Non-pigmented ciliary epithelial cell (primary cell): ENCODE measurements at places on chromosomes 5 and 9.
A peak's percentile ranks its signal among the peaks of the same experiment; 100 is the strongest.

DNA sequence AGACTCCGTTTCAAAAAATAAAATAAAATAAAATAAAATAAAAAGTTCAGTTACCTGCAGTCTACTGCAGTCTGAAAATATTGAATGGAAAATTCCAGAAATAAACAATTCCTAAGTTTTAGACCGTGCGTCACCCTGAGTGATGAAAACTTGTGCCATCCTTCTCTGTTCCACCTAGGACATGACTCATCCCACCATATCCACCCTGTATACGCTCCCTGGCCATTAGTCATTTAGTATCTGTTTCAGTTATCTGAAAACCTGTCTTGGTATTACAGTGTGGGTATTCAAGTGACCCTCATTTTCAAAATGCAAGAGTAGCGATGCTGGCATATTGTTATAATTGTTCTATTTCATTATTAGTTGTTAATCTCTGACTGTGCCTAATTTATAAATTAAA is 51.8 kb upstream of the TEX48 start:
- peak; percentile 50 for DNase-seq

DNA sequence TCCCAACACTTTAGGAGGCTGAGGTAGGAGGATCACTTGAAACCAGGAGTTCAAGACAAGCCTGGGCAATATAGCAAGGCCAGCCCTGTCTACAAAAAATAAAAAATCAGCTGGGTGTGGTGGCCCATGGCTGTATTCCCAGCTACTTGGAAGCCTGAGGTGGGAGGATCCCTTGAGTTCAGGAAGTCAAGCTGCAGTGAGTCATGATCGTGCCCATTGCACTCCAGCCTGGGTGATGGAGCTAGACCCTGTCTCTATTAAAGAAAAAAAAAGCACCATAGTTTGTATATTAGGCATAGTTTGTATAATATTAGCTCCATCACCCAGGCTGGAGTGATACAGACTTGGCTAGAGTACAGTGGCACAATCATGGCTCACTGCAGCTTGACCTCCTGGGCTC is 9.6 kb upstream of the NME5 start:
- DNase-seq, result no peak

DNA sequence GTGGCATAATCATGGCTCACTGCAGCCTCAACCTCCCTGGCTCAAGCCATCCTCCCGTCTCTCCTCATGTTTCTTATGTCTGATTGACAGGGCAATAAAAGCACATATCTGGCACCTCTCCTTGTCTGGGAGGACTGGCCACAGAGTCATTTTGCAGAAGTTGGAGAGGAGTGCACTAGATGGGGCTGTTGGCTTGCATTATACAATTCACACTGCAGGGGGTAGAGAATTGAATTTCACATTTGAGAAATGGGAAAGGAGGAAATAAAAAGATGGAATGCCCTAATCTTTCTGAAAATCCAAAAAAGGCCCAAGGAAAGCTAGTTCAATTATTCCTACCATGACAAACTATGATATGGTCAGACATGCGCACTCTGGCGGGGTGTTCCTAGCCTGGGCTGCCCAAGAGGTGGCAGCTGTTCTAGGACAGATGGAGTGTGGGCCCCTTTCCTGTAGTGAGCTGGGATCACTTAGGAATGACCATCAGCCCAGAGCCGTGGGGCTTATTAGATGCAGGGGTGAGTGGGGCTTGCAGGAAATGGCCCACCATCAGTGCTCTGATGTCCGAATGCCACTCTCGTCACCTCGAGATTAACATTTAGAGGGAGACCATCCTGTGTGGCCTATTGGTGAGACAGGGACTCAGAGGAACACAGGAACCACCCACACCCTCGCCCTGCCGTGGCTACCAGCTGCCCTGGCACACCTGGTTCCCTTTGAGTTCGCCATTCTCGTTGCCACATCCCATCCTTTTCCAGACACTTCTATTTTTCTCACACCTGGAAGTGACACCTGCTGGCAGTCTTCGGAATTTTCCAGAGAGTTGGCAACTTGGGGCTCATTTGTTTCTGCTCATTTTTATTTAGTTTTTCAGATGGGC is 21.8 kb upstream of the ANKRD18A start:
- DNase-seq, result no peak

- no peak for DNase-seq
Observed at GRCh38 chr5:135999406-136000139, 29.2 kb upstream of the TGFBI start.

- DNase-seq, result no peak
Observed at GRCh38 chr5:171801839-171802238, 16.2 kb downstream of the SMIM23 start.

DNA sequence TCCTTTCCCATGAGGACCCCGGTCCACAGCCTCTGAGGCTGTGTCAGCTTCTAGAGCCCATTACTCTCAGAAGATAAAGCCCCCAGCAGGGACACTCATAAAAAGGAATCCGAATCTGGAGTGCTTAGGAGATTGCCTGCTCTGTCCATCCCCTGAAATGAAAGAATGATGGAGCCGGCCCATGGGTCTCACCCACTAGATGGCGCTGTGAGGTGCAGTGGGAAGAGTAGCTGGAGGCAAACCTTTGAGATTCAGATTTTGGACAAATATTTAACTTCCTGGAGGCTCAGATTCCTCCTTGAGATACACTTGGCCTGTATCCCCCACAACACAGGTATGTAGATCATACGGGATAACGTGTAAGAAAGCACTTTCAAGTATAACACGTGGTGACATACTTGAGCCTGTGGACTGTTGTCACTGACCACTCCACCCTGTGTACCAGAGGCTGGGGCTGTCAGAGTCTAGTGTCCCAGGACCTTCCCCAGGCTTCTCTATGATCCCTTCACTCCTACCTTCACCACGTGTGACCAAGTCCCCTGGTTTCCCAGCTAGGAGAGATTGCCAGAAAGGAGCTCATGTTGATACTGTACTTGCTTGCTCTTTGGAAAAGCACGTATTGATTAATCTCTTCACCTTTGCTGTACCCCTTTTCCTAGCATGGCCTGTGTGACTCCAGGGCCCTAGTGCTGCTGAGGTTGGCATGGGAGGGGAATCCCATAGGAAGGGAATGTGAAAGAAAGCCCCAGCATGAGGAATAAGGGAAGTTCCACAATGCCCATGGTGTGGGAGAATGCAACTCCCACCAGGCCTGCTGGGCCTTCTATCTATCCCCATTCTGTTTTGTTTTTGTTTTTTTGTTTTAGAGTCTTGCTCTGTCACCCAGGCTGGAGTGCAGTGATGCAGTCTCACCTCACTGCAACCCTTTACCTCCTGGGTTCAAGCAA is 32.1 kb downstream of the TRMO start:
- no peak for DNase-seq

DNA sequence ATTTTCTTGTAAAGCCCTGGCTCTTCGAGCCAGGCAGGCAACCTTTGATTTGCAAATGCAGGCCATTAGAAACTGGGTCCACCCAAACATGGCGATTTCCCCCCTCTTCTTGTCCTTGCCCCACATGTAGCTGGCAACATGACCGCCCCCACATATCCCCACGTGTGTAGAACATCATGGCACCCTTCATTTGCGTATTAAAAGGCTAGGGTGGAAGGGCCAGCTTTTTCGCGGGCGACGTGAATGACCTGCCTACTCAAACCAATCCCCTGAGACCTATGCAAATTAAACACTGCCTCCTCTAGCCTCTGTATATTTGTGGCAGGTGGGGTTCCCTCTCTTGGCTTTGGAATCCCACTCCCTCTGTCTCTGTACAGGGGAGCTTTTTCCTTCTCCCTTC is 107.0 kb upstream of the CLINT1 start:
- DNase-seq, result no peak

DNA sequence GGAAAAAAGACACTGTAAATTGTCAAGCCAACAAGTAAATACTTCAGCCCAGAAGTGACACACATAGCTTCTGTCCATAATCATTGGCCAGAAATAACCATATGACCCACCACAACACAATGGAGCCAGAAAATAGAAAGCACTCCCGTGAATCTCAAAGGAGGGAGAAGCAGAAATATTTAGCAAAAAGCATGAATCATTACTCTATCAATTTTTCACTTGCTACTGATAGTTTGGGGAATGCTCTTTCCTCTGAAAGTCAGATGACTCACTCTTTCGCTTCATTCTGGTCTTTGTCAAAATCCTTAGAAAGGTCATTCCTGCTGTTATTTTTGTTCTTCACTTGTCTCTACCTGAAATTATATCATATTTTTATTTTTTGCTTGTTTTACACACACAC is 312.6 kb downstream of the TMEM232 start:
- DNase-seq, result peak; percentile 4

DNA sequence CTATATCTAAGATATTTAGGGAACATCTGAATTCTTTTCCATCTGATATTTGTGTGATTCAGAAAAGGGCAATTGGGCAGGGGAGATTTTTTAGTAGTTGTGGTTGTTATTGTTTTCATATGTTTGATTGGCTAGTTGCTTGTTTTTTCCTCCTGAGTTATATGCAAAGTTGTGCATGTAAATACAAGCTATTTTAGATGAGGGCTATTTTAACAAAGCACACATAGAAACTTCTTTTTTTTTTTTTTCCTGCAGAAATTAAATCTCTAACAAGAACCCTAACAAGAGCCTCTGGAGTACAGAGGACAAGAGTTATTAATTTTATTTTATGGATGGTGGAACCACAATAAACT is 559.1 kb downstream of the CETN3 start:
- no peak for DNase-seq

- no peak for DNase-seq
Observed at GRCh38 chr9:99296291-99296951, 74.3 kb downstream of the SEC61B start.

DNA sequence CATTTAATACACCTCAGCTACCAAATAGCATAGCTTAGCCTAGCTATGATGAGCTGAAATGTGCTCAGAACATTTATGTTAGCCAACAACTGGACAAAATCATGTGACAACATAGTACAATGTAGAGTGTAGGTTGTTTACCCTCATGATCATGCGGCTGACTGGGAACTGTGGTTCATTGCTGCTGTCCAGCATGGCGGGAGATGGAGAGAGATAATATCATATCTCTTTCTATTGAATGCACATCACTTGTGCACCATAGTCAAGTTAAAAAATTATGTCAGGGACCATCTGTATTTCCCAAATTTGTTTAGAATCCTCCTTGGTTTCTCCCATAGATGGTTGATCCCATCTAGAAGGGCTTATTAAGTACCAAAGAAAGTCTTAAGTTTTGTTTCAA is 151.1 kb upstream of the ELL2 start:
- no peak for DNase-seq

DNA sequence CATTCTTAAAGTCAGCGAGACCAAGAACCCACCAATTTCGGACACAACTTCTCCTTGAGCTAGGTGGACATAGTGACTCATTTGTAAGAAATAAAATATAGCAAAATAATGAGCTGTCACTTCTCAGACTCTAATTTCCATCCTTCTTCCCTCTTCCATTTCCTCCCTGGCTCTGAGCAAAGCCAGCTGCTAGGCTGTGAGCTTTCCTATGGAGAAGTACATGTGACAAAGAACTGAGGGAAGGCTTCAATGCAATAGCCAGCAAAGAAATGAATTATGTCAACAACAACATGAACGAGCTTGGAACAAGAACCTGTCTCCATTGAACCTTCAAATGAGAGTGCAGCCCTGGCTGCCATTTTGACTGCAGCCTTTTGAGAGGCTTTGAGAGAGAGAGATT is 25.9 kb upstream of the SELENOP start:
- DNase-seq, result no peak

- DNase-seq, result no peak
Observed at GRCh38 chr9:81097131-81097847, 592.1 kb downstream of the TLE1 start.

DNA sequence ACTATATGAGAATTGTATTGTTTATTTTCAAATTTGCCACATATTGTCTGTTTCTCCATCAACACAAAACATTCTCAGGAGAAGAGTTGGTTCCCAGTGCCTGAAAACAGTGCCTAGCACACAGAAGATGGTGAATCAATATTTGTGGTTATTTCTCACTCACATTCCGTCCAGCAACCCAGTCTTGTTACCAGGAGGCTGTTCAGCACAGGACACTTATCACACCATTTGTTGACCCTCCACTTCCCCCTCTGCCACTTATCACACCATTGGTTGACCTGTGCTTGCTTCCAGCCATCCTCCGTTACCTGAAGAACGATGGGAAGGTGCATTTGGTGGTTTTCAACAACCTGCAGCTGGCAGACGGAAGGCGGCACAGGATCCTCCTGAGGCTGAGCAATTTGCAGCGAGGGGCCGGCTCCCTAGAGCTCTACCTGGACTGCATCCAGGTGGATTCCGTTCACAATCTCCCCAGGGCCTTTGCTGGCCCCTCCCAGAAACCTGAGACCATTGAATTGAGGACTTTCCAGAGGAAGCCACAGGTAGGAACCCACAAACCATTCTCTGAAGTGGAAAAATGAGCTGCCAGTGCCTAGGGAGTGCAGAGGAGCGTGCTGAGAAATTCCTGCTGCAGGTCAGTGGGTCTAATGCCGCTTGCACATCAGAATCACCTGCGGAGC is 20.5 kb downstream of the THBS4 start:
- no peak for DNase-seq

GRCh38 chr9:38065369-38066075 is 3.5 kb downstream of the SHB start:
- DNase-seq, result no peak

- DNase-seq, result no peak
Observed at GRCh38 chr5:142176255-142176654, 67.7 kb downstream of the NDFIP1 start.

GRCh38 chr5:57207681-57208080 is 33.8 kb downstream of the GPBP1 start:
- DNase-seq, result no peak

DNA sequence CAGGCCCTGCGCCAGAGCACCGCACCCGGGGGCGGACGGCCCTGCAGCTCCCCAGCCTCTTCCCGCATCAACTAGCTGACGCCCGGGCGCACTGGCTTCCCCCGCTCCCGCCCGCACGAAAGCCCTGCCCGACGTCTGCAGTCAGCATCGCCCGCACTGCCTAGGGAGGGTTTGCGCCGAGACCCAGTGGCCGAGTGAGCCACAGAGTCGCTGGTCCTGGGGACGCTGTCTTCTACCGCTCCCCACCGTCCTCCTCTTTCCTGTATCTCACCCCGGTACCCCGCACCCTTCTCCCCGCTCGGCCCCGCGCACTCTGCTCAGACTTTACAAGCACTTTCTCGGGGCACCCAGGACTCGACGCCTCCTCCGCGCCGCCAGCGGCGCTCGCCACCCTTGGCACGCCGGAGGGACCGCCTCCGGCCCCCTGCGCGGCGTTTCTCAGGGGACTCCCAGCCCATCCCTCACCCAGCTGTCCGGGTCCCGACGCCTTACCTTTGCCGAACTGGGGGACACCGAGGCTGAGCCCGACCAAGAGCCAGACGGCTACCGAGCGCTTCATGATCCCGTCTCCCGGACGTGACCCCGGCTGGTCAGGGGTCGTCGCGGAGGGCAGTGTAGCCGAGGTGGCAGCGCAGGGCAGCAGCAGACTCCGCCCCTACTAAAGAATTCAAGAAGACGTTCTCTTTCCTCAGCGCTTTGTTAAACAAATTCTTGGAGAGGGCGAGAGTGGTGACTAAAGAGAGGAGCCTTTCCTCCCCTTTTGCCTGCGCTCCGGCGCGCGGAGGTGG is 670 bp downstream of the EDIL3 start:
- DNase-seq, result no peak

GRCh38 chr5:61123145-61123544 is 39.1 kb downstream of the SMIM15 start:
- no peak for DNase-seq
